ENCODE measurements at places on chromosomes 6 and 20.
A peak's percentile ranks its signal among the peaks of the same experiment; 100 is the strongest.

DNA sequence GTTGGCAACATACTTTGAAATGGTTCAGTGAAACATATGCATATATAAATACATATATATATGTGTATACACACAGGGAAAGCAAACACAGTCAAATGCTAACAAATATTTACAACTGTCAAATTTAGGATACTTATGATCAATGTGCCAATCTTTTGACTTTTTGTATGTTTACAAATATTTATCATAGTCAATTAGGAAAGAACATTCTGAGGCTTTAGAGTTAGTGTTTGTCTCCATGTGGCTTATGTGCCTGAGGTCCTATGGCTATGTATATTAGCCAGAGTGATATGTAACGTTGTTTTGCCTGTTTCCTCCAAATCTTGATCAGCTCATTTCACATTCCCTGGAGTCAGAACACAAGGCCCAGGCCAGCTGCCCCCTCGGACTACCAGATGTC lies 126.5 kb upstream of the MAN1A1 start:
- DNase-seq = no peak

- DNase-seq = no peak
Measured at GRCh38 chr20:63194007-63194796, 21.7 kb downstream of the YTHDF1 start.

GRCh38 chr6:19664878-19665612 lies 172.1 kb upstream of the ID4 start:
- no peak for DNase-seq

DNA sequence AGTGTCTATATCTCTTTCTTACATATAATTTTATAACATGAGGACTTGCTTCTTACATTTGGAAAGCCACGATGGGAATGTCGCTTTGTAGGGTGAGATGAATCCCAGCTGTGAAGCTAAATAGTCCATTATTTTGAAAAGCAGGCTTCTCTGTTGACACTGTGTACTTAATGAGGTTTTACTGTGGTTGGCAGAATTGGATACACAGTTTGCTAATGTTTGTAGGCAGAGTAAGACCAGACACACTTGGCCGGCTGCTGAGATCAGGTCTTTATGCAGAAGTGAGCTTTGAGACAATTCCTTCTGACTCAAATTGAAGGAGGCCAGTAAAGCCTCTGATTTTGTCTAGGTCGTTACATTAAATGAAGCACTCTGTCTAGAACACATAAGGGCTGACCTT lies 93.0 kb downstream of the NDUFAF5 start:
- DNase-seq = no peak

GRCh38 chr6:4891141-4891540 lies 112.7 kb downstream of the RPP40 start:
- DNase-seq = no peak

DNA sequence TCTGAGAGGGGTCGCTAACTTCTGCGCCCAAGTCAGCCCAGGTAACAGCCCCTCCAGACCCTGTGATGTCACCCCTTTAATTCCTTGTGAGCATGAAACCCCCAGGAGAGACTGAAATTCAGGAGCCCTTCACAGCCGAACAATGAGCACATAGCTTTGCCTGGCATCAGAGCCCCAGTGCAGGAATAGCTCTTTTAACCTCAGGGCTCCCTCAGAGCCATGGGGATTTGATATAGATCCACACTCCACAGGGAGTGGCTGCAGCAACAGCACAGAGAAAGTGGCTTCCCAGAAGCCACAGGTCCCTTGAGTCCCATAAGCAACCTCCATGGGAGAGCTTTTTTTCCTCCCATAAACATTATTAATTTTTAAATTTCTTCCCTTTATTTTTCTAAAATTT lies 150.0 kb upstream of the MARCKS start:
- no peak for DNase-seq

- no peak for DNase-seq
Measured at GRCh38 chr6:11493974-11494373, 43.6 kb upstream of the TMEM170B start.

DNA sequence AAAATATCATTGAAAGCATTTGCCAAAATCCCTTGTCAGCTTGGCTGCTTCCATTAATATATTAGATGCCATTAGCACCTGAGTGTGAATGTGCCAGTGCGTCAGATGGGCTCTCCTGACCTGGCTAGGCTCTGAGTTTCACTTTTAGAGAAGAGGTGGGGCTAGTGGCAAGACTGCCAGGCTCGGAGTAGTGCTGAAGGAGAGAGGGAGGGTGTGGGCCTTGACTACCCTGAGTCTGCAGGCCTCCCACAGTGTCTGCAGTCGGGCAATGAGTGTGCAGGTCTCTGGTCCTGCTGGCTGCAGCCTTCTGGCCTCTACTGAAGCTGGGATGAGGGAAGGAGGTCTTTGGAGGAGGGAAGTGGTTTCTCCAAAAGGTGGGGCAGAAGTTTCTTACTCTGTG lies 34.6 kb upstream of the PNPLA1 start:
- no peak for DNase-seq

DNA sequence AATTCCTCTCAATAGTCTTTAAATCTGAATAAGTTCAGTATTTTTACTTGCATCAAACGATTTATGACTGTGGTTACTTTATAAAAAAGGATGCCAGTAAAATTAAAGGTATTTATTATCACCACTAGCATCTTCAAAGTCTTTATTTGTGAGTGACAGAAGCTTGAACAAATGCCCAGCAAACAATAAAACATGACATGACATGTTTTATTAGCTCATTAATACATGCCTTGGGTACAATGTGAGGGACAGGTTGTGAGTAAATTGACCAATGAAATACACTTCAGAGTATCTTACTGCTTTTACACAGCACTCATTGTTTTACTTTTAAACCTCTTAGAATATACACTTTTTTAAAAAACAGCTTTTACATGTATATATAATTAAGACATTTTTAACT lies 113.4 kb upstream of the BEND3 start:
- DNase-seq = no peak

GRCh38 chr20:59977086-59977485 lies 18.9 kb downstream of the CDH26 start:
- no peak for DNase-seq

DNA sequence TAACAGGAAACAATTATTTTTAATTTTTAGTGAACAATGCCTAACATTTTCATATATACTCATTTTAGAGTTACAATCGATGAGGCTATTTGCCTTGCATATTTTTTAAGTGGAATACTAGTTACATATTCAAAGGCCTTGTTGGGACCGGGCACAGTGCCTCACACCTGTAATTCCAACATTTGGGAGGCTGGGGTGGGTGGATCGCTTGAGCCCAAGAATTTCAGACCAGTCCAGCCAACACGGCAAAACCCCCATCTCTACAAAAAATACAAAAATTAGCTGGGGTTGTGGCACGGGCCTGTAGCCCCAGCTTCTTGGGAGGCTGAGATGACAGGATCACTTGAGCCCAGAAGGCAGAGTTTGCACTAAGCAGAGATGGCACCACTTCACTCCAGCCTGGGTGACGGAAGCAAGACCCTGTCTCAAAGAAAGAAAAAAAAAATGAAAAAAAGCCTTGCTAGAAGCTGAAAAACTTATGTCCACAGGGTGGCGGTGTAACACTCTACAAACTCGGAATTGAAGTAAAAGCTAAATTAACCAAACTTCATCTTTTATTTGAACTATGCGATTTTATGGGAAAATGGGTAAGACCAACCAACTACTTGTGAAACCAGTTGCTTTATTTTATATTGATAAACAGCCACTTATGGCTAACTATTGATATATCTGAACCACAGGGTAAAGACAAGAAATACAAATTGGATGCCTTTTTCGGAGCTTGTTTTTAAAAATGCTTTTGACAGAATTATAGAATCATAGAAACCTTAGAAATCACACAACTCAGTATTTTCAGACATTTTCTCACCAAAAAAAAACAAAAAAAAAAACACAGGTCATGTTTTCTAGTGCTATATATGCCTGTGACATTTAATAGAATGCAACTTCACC lies 24.1 kb upstream of the ROS1 start:
- no peak for DNase-seq

- no peak for DNase-seq
Measured at GRCh38 chr20:23039136-23039875, 4.2 kb downstream of the SSTR4 start.

- peak; percentile 53 for DNase-seq
Measured at GRCh38 chr6:69866770-69867638, 648 bp downstream of the COL19A1 start.

DNA sequence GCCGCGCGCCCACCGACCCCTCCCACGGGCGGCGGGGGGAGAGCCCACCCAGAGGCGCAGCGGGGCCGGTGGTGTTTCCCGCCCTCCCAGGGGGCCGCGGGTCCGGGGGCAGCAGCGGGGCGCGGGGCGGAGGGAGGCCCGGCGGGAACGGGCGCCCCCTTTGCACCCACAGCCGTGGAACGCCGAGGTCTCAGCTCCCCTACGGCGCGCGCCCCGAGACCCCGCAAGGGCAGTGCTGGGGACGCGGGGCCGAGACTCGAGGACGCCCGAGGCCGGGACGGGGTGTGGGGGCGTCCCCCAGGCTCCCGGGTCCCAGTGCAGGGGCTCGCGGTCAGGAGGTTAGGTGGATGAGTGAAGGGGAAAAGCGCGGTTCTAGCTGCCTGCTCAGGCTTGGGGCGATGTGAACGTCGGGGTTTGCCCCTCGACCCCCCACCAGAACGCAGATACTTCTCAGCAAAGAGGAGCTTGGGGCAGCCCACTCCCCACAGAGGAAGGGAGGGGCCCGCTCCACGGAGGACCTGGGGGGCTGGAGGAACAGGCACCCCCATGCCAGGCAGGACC lies 65.5 kb upstream of the BHLHE23 start:
- DNase-seq = peak; percentile 36
